Glomerular endothelial cell (primary cell): ENCODE measurements at places on chromosomes 2 and 18. TPM values are rescaled to one million over a fixed set of nuclear protein-coding genes. Genes with fewer than 3 reads are reported as not detected.

PRKAG3 gene
- total RNA-seq: not detected in 2 replicates

RTTN gene
- 4.2 and 8.9 TPM in 2 replicates for total RNA-seq

MOCOS gene
- 1.3 and 1.8 TPM in 2 replicates for total RNA-seq

POTEC gene
- total RNA-seq: not detected in 2 replicates

C2orf15 gene
- total RNA-seq: 0.41 TPM in 1 of 2 replicates, not detected in the other

HMSD gene
- 0.41 TPM in 1 of 2 replicates, not detected in the other for total RNA-seq

ATP5F1A gene
- total RNA-seq: 306 and 489 TPM in 2 replicates

TBR1 gene
- total RNA-seq: not detected in 2 replicates

IMPA2 gene
- 2.5 and 2.7 TPM in 2 replicates for total RNA-seq

GAL3ST2 gene
- total RNA-seq: not detected in 2 replicates

XIRP2 gene
- 2.8 and 6.5 TPM in 2 replicates for total RNA-seq

GALNT14 gene
- 10.4 and 17.0 TPM in 2 replicates for total RNA-seq

EPC2 gene
- 9.4 and 16.0 TPM in 2 replicates for total RNA-seq

CLEC4F gene
- total RNA-seq: 0.18 TPM in 1 of 2 replicates, not detected in the other

ASIC4 gene
- not detected in 2 replicates for total RNA-seq

POMC gene
- total RNA-seq: 0.58 and 2.8 TPM in 2 replicates

EMILIN1 gene
- total RNA-seq: 3.5 and 7.3 TPM in 2 replicates

ZNF532 gene
- 74.3 and 84.8 TPM in 2 replicates for total RNA-seq

CD28 gene
- total RNA-seq: 0.05 and 0.12 TPM in 2 replicates

CHST10 gene
- total RNA-seq: 13.4 and 15.6 TPM in 2 replicates

MERTK gene
- 10.3 and 18.8 TPM in 2 replicates for total RNA-seq

GPAT2 gene
- 4.2 and 5.7 TPM in 2 replicates for total RNA-seq

GALNT5 gene
- 0.48 and 2.6 TPM in 2 replicates for total RNA-seq

NLRC4 gene
- total RNA-seq: not detected in 2 replicates

REG3G gene
- total RNA-seq: not detected in 2 replicates

UGT1A3 gene
- not detected in 2 replicates for total RNA-seq
